HepG2 (cell line): ENCODE measurements at places on chromosomes 5 and 9. TPM values are rescaled to one million over a fixed set of nuclear protein-coding genes. Genes with fewer than 3 reads are reported as not detected.

Gene SMIM15
- total RNA-seq = 58.2 and 74.4 TPM in 2 replicates

Gene PCDHA11
- total RNA-seq = 0.07 and 0.29 TPM in 2 replicates

DNA sequence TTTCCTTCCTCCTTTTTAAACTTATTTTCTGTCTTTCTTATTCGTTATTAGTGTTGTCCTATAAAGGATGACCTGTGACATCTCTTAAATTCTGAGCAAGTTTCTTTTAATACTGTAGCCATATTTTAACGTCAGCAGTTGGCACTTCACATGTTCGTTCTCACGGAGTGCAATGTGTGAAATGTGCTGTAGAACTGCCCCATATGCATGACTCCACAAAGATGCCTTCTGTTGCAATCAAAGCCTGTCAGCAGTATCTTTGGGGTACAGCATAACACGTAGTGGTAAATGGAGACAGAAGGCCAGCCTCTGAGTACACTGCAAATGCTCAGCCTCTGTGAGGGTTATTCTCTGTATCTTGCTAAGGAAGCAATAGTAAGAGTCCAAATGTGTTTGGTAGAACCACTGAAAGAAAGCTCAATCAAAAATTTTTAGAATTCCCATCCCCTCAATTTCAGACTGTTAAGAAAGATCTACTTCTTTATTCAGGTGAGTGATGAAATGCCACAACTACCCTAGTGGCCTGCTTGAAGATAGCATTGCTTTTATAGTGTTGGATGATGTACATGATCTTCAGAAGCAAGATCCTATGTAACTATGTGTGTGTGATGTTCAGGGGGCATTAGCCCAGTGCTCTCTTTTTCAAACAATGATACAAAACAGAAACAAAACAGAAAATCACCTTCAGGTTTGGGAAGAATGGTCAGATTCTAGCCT is 277.7 kb downstream of the TMEM167A start:
- peak; percentile 3 for DNase-seq

DNA sequence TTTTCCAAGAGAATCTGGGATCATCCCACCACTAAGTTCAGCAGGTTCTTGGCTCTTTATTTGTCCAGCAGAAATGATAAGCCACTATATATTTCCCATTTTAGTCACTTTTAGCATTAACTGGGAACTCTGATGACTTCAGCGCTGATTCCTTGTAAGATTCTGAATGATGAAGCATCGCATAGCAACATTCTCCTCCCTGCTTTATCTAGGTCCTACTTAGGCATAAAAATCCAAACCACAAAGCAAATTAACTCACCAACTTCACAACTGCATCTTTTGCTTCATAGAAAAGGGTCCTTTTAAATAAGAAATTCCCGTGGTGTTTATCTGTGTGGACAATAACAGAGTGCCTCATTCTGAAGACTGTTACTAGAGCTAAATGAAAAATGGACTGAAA is 203.9 kb downstream of the SAXO1 start:
- DNase-seq = no peak

DNA sequence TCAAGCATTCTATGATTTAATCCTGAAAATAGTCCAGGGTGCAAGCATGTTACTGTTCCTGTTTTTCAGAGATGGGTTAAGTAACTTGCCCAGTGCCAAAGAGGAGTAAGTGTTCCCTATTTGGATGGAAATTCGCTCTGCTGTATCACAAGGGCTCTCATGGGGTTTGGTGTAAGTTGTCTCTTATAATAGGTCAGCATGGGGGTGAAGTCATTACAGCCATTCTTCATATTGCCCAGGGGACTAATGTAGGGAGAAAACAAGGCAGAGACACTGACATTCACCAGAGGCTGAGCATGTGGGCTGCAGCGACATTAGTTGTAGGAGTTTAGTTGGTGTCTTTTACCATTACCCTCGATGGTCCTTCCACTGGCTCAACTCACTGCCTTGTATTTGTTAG is 142.1 kb upstream of the GLRA1 start:
- DNase-seq = no peak
